ENCODE measurements at places on chromosomes 5 and 9. TPM values are rescaled to one million over a fixed set of nuclear protein-coding genes. Genes with fewer than 3 reads are reported as not detected.

The NTRK2 gene
- total RNA-seq: 38.2 TPM

The NR4A3 gene
- total RNA-seq: 92.1 TPM

The SPINK6 gene
- not detected for total RNA-seq

The PCA3 gene
- total RNA-seq: not detected

The IL13 gene
- not detected for total RNA-seq

The RAD50 gene
- 30.2 TPM for total RNA-seq

- no peak for DNase-seq
Observed at GRCh38 chr9:93300585-93301081, 116.7 kb downstream of the WNK2 start.

DNA sequence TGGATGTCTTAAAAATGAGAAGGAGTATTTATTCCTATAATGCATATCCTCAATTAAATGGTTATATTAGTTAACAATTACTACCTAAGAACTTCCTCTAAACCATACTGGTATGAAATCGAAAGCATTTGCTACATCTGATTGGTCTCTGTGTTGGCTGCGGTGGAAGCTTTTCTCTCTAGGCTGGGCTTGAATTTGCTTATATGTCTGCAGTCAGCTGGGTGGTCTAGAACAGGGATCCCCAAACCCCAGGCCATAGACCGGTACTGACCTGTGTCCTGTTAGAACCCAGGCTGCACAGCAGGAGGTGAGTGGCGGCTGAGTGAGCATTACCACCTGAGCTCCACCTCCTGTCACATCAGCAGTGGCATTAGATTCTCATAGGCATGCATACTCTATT is 112.3 kb downstream of the TLE4 start:
- DNase-seq: no peak
